IPS-NIHi11 (cell line): ENCODE measurements at places on chromosomes 3 and 15.

- DNase-seq: no peak
Measured at GRCh38 chr3:136916223-136916622, 41.6 kb upstream of the IL20RB start.

GRCh38 chr3:15327941-15328340 is 4.4 kb downstream of the SH3BP5 start:
- DNase-seq: peak; percentile 32

- DNase-seq: no peak
Measured at GRCh38 chr15:91136386-91136923, 36.4 kb downstream of the SV2B start.

- DNase-seq: no peak
Measured at GRCh38 chr3:132622761-132623160, 25.7 kb downstream of the ACKR4 start.

DNA sequence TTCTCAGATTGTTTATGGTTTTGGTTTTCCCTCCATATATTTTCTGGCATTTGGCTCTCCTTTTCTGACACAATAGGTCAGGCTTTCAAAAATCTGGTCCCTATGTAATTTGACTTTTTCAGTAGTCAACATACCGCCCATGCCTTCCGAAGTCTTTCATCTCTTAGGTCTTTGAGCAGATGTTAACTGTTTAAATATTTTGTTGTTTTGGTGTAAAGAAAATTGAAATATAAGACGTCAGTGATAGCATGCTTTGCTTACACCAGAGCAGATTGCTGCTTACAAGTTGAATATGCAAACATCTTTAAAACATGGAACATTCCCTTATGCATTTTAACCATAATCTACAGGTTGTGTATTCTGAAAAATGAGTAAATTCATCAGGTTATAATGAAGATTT is 233.0 kb downstream of the PTPRG start:
- no peak for DNase-seq

DNA sequence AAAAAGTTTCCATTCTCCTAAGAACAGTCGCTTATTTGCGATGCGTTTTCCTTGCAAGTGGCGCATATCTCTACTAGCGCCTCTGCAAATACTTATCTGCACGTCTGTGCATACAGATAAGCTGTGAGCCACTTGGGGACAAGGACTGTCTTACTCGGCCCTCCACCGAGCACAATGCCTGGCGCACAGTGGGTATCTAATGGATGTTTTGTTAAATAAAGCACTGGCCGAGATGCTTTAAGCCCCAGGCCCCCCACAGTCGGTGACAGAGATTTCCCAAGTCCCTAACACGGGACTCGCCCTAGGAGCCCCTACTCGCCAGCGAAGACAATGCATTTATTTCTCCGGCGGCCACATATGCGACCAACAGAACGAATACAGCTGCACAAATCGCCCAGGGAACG is 503 bp downstream of the HLTF start:
- peak; percentile 43 for DNase-seq

DNA sequence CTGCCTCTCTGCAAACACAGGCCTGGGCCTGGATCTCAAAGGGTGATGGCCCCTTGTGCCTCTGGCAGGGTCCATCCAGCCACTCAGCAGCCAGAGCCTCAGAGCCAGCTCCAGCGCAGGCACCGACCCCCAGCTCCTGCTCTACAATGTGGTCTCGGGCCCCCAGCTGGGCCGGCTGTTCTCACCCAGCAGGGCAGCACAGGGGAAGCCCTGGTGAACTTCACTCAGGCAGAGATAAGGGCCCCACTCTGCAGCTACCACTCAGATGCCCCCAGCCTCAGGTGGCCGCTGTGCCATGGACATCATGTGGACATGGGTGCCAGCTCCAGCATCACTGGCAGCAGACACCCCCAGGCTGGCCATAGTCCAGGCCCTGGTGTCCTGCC is 173.1 kb downstream of the TBC1D2B start:
- no peak for DNase-seq

- peak; percentile 79 for DNase-seq
Measured at GRCh38 chr3:52446631-52447511, 2.0 kb upstream of the SEMA3G start.

- no peak for DNase-seq
Measured at GRCh38 chr3:194871864-194872668, 186.4 kb downstream of the FAM43A start.

DNA sequence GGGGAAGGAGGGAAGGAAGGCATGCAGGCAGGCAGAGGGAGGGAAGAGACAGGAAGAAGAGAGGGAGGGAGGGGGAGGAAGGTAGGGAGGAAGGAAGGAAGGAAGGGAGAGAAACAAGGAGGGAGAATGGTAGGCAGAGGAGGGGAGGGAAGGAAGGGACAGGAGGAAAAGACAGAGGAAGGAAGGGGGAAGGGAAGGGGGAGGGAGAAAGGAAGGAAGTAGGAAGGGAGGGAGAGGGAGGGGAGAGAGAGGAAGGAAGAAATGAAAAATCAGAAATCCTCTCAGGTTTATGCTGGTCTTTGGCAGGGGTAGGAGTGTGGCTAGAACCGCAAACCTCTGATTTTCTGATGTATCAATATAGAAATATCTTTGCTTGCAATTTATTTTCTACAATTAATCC is 4.2 kb downstream of the PRTG start:
- no peak for DNase-seq

GRCh38 chr15:81069909-81070308 is 64.2 kb upstream of the CFAP161 start:
- no peak for DNase-seq

DNA sequence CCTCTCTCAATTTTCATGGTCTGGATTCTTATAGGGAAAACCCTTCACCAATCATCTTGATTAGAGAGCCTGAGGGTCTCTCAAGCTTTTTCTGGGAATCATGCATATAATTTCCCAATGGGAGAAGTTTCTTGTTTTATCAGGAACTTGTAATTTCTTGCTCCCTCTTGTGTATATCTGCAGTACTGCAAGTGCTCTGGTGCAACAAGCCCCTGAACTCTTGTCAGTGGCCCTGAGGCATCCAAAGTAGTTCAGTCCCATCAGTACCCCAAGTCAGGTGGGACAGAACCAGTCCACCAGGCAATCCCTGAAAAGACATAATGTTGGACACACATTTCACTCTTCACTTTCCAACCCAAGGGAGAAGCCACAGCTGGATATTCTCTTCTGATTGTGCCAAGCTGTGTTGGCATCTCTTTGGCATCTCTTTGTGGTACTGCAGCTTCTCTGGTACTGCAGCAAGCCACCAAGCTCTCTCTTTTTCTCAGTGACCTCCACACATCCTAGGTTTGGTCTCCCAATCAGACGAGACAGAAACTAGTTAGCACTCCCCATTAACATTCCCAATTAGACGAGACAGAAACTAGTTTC is 214.5 kb downstream of the ZIC4 start:
- DNase-seq: peak; percentile 46

GRCh38 chr15:66993090-66993489 is 72.3 kb upstream of the SMAD3 start:
- no peak for DNase-seq

DNA sequence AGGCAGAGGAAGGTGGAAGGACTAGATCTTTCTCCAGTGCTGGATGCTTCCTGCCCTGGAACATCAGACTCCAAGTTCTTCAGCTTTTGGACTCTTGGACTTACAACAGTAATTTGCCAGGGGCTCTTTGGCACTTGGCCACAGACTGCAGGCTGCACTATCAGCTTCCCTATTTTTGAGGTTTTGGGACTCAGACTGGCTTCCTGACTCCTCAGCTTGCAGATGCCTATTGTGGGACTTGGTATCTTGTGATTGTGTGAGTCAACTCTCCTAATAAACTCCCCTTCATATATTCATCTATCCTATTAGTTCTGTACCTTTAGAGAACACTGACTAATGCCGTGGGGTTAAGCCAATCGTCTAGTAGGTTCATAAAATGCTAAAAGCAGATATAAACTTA is 8.8 kb upstream of the B3GNT5 start:
- no peak for DNase-seq

DNA sequence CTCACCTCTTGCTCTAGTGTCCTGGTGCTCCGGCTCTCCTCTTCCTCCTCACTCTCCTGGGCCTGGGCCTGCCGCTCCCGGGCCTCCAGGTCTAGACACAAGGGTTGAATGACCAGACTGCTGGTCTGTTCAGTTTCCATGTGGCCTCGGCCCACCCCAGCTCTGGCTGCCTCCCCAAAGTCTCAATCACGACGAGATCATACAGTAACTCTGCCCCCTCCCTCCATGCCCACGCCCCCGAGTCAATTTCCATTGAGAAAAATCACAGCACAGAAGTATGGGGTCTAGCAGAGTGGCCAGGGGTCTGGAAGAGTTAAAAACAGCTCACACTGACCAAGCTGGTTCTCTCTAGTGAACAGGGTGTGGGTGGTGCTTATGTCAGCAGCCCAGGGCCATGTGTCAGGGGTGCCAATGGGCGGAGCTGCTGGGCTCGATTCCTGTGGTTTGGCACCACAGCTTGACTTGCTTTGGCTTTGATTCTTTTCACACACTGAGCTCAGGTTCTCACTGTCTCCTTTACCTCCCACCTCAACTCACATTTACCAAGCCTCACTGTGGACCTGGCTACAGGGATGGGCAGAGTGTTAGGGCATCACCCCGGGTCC is 6.9 kb downstream of the C15orf62 start:
- no peak for DNase-seq

DNA sequence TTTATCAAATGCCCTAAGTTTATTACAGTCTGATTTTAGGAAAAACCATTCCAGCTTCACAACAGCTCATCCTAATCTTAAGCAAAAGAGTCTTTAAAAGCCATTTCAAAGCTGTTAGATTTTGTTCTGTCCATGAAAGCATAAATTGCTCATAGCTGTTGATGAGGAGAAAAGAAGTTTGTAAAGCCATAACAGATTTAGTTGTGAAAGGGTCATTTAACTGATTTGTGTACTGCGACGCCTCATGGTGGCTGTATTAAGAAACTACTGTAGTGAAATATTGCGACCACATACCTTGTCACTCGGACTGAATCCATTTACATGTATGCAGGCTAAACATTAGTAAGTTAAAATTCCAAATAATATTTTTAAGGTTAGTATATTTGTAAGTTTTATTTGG is 20.9 kb downstream of the BBX start:
- DNase-seq: no peak

DNA sequence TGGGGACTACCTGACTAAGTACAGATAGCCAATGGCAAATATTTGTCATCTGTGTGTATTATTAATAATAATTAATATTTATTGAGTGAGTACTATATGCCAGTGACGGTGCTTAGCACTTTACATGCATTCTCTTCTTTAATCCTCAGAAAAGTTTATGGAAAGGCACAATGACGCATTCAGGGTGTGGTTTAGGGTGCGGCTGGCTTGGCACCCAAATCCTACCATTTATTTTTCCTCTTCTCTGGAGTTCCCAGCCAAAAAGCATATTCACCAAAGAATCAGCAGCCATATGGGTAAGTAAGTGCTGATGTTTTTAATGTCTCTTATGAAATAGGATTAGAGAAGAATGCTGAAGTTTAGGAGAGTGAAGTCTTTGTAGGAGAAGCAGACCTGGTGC is 140.4 kb upstream of the TP63 start:
- no peak for DNase-seq

DNA sequence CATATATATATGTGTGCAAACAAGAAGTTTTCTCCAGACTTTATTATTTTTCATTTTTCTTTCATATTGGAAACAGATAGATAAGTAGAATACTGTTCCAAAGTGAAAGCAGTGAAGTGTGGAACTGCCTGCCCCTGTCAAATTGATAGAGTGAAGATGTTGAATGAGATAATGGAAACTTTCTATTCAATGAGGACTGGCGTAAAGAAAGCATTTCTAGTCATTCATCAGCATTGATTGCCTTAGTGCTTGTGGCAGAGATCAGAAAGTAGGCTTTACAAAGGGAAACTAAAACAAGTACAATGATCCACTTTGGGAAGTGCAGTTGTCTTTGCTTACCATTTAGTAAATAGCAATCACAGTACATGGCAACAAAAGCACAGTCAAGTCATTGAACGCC is 300.0 kb downstream of the CADM2 start:
- DNase-seq: no peak

DNA sequence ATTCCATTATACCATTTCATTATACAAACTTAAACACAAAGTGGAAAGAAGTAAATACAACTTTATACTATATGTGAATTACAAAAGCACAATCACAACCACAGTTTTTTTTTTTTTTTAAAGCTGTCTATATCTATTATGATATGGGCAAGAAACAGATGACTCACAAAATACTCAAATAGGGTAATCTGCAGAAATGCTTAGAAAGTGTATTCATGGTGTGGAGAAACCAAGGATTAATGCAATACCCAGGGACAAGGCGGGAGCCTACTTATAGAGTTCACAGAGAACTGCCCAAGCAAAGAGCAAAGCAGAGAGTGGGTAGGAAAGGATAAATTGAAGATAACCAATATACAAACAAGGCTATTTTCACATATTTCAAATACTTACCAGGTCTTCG is 332.0 kb downstream of the FHIT start:
- no peak for DNase-seq

GRCh38 chr3:4597208-4597985 is 104.2 kb downstream of the ITPR1 start:
- DNase-seq: no peak

DNA sequence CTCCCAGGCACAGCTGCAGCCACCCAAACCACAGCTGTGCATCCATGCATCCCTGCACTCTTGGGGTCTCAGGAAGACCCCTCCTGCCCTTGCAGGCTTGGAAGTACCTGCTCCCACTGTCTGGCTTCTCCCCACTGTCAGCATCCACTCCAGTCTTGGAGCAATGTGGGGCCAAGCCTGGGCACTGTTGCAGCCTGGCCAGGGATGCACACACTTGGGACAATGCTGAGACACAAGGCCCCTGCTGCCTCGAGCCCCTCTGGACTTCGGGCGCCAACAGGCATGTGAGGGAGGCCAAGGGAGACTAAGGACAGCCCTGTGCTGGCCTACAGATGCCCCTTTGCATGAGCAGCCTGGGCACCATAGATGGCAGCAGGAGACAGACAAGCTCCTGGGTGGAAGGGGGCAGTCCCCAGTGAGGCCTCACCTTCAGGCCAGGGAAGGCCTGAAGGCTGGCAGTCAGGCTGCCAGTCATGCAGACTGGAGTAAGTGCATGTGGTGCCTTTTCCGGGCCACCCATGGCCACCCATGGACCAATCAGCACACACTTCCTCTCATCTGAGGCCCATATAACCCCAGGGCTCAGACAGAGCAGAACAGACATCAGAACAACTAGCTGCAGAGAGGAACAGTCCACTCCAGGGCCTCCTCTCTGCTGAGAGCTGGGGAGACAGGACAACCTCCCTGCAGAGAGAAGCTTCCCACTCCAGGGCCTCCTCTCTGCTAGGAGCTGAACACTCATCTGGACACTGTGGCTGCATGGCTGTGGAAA is 219.0 kb downstream of the VGLL3 start:
- DNase-seq: no peak

- DNase-seq: no peak
Measured at GRCh38 chr3:114608293-114608692, 314.5 kb downstream of the TIGIT start.

GRCh38 chr15:27662892-27663291 is 436.2 kb downstream of the OCA2 start:
- DNase-seq: no peak

- DNase-seq: no peak
Measured at GRCh38 chr3:98961161-98962155, 60.0 kb upstream of the DCBLD2 start.

DNA sequence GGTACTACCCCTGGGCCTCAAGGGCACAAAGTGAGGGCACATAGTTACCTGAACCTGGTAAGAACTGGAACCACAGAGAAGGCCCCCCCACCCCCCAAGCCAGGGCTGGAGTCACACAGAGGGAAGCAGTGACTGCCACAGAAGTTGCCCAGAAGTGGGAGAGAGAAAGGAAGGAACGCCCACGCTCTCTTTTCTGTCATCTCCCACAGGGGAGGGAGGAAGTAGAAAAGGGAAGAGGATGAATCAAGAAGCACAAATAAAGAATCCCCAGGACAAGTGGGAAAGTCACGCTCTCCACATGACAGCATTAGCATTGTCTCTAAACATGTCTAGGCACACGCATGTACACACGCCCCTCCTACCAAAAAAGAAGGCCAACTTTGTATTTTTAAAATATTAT is 114.7 kb upstream of the FRMD4B start:
- no peak for DNase-seq
